ENCODE measurements at places on chromosomes 5 and 9.

DNA sequence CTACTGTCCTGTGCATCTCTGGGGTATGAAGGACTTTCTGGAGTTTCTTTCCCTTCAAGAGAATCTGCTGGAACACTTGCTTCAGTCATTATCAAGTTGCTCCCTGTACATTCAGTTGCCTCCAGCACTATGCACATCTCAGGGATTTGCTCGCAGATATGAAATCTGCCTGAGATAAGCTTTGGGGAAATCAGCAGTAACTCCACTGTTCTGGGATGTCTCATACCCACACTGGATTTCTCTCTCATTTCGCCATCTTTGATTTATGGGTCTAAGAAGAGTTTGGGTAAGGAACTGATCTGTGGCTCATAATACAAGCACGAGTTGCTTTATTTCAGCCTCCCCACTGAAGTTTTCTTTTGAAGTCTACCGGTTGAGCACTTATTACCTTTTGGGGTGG lies 585.6 kb downstream of the PSAT1 start:
- no peak for DNase-seq

DNA sequence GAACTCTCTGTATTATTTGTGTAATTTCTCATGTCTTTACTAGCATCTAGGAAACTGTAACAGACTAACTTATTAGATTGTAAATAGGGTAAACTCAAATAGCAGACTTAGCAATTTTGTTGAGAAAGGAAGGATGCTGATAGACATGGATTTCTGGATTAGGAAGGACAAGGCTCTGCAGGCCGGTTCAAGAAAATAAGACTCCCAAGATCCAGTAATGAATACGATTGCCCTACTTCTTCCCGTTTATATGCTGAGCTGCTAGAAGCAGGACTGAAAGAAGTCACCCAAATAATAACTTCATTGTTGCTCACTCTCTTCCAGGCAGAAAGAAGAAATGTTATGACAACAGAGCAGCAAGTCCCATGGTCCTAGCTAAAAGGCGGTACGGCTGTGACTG lies 22.8 kb upstream of the C9orf40 start:
- DNase-seq = no peak

DNA sequence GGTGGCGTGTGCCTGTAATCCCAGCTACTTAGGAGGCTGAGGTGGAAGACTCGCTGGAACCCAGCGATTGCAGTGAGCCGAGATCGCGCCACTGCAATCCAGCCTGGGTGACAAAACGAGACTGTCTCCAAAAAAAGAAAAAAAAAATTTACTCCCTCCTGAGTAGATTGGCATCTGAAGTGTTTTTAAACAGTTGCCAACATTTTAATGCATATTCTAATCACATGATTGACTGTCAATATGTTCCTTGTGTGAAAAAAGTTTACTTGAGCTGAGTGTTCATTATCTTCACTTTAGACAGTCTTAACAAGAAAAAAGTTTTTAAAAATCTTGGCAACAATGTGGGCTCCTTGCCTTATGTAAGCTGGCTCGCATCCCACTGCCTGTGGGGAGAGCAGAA lies 53.8 kb downstream of the AGXT2 start:
- DNase-seq = no peak

DNA sequence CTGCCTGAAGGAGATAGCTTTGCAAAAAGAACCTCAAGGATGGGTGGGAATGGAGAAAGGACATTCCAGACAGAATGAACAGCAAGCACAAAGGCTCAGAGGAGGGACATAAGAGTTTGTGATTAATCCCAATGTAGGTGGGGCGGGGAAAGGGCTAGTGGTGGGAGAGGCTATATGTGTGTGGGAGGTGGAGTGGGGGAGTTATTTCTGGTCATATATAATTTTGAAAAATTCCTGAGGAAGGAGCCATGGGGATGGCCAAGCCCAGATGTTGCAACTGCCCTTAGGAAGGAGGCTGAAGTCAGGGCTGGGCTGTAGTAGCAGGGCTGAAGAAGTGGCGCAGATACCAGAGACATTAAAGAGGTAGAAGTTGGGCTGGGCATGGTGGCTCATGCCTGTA lies 13.4 kb upstream of the CCL27 start:
- DNase-seq = no peak

- no peak for DNase-seq
Measured at GRCh38 chr9:71472400-71472799, 295.9 kb downstream of the CEMIP2 start.

DNA sequence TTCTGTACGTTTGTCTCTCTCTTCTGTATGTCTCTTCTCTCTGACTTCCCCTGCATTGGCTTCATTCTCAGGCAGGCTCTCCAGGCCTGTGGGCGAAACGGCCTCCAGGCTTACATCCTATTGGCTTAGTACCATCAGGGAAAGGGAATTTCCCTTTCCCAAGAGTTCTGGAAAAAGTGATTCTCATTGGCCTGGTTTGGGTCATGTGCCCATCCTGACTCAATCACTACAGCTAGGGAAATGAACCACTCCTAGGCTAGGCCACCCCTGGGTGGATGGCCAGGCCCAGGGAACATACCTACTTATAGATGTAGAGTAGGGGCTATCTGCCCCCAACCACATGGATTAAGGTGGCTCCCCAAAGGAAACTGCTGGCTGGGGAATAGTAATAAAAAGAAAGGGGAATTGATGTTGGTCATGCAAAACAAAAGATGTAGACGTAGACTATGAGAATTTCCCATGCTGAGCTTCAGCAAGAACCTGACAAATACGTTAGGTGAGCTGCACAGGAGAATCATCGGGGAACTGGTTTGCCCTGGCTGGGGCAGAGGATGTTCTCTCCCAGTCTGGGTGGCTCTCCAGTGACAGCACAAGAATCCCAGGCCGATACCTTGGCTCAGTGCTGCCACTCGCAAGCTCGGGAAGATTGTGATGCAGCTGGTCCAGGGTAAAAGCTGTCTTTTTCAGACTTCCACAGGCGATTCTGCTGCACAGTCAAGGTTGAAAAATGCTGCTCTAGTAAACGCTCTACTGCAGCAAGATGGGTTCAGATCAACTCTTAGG lies 3.7 kb upstream of the EGR1 start:
- DNase-seq = no peak

- no peak for DNase-seq
Measured at GRCh38 chr5:68250661-68251298, 35.2 kb downstream of the PIK3R1 start.

GRCh38 chr5:135729321-135729786 lies 105.1 kb upstream of the SLC25A48 start:
- no peak for DNase-seq

Measured in NCI-H2107 (cell line).